Mesendoderm (in vitro differentiated cells): ENCODE measurements at places on chromosomes 2 and 18.

DNA sequence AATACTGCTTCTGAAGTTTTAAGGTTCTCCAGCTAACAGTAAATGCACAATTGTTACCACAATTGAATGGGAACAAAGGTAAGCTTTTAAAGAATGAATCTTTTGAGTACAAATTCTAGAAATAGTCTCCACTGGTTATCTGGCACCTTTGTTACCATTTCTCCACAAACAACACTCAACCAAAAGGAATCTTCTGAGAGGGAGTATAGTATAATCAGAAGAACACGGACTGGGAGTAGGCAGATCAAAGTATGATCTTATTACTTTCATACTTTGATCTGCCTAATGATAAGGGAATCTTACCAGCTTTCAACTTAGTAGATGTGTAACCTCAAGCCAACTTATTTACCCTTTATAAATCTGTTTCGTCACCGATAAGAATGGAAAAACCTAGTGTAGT, 1.4 kb downstream of the CEP76 start:
- H3K27ac ChIP-seq: no peak overlapping the region
- no peaks in the 10 kb centered on the region for H3K27me3 ChIP-seq
- peaks cover 5% of the 10 kb centered on the region for H3K4me1 ChIP-seq
- no peaks in the 10 kb centered on the region for H3K36me3 ChIP-seq

- no peaks in the 10 kb centered on the region for H3K27me3 ChIP-seq
- no peaks in the 10 kb centered on the region for H3K36me3 ChIP-seq
- no peak for DNase-seq
- no peak overlapping the region for H3K27ac ChIP-seq
- no peaks in the 10 kb centered on the region for H3K4me1 ChIP-seq
These were observed 50.4 kb downstream of the CDCA7 start for GRCh38 chr2:173404841-173405750.

DNA sequence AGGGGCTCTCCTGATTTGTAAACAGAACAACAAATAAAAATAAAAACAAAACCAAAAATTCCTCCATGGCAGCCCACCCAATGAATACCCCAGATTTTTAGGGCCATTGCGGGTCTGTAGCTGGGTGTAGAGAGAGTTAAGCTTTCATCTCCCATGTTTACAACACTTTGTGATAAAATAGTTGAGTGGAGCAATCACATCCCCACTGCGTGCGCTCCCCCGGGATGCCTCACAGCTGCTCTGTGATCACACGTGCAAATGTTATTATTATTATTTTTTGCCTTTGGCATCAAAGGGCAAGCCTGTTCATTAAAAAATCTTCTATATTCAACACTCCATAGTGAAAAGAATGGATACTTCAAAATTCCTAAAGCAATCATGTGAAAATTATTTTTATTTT, 118.0 kb downstream of the MBP start:
- H3K4me1 ChIP-seq: no peaks in the 10 kb centered on the region
- DNase-seq: no peak
- no peak overlapping the region for H3K4me3 ChIP-seq
- H3K27ac ChIP-seq: no peak overlapping the region
- H3K36me3 ChIP-seq: no peaks in the 10 kb centered on the region

- H3K36me3 ChIP-seq: no peaks in the 10 kb centered on the region
- H3K4me1 ChIP-seq: no peaks in the 10 kb centered on the region
- no peak overlapping the region for H3K27ac ChIP-seq
- H3K27me3 ChIP-seq: no peaks in the 10 kb centered on the region
These were observed 179.8 kb upstream of the HAAO start for GRCh38 chr2:42971947-42972736.

GRCh38 chr18:59266886-59267502, 6.3 kb downstream of the RAX start:
- DNase-seq: no peak
- H3K4me1 ChIP-seq: peaks cover 3% of the 10 kb centered on the region
- H3K27me3 ChIP-seq: peaks cover 74% of the 10 kb centered on the region

DNA sequence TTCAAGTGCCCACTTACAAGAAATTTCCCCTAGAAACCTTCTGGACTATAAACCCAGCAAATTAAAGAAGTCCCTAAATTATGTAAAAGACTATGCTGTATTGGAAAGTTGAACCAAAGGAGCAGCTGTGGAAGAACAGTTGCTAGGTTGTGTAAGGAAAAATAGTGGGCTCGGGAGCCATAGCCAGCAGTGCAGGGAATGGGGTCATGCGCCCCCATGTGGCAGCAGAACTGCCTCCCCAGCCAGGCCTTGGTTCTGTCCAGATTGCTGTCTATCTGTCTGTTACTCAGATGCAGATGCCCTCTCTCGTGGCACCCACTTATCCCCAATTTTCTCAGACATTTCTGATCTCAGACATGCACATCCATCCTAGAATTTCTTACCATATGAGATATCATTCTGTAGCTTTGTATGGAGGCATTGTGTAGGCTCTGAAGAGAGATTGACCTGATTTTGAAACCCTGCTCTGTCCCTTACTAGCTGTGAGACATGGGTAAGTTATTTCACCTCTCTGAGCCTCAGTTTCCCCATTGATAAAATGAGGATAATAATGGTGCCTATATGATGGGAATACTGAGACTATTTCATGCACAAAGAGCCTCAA, 258.3 kb downstream of the SS18 start:
- H3K4me1 ChIP-seq: no peaks in the 10 kb centered on the region
- H3K36me3 ChIP-seq: no peaks in the 10 kb centered on the region
- DNase-seq: peak; percentile 61
- H3K27me3 ChIP-seq: no peaks in the 10 kb centered on the region
- H3K4me3 ChIP-seq: no peak overlapping the region

DNA sequence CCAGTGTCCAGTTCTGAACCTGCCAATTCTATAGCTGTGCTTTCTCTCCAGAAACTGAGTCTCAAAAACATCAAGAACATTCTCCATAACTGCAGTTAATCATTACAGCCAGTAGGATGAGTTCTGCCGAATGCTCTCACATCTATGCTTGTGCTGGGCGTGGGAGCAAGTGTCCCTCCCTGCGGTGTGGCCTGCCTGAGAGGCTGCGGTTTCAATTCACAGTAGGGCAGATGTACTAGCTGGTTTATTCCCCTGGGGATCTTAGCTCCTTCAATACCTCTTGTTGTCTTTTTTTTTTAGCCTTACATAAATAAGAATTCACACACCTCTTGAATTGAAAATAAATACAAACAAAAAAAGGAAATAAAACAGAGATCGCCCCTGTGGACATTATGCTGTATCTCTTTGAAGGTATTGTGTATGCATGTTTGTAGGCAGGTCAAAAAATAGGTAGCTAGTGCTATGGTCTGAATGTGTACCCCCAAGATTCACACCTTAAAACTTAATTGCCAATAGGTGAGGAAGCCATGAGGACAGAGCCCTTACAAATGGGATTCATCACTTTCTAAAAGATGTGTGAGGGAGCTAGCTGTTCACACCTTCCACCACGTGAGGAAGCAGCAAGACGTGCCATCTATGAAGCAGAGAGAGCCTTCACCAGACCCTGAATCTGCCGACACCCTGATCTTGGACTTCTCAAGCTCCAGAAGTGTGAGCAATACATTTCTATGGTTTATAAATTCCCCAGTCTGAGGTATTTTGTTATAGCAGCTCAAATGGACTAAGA, 74.3 kb downstream of the BCL2L11 start:
- H3K4me3 ChIP-seq: no peak overlapping the region
- no peaks in the 10 kb centered on the region for H3K36me3 ChIP-seq
- H3K27ac ChIP-seq: no peak overlapping the region
- H3K4me1 ChIP-seq: no peaks in the 10 kb centered on the region
- peak; percentile 45 for DNase-seq
- H3K27me3 ChIP-seq: no peaks in the 10 kb centered on the region

DNA sequence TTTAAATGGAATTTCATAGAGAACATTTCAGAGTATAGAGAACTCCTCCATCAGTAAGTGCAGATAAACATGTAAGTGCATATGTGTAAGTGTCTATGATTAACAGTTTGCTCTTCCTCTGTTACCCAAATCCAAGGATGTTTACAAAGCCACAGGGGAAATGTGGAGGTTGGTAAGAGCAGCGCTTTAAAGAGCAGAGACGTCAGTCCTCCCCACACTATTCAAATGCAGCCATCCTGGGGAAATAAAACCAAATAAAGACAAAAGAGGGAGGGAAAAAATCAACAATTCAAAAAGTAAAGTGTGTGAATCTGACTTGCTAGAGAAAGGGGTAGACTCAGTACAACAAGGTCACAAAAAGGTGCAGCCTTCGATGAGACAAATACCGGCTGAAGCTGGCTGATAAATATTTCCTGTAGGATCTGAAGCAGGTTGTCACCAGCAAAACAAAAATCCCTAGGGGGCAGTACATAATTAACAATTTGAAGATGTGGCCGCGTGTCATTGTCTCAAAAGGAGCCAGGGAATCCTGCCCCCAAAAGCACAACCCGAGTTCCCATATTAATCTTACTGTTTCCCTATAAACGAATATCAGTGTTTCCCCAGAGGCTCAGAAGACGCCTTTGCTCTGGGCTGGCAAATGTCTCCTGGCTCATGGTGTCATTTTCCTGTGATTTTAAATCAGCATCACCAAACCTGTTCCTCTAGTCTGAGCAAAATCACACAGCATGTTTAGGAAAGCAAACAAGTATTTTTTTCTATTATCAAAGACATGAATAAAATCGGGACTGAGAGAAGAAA, 216.5 kb downstream of the CDCA7 start:
- DNase-seq: peak; percentile 66
- H3K27me3 ChIP-seq: no peaks in the 10 kb centered on the region
- no peak overlapping the region for H3K27ac ChIP-seq
- H3K4me3 ChIP-seq: no peak overlapping the region

GRCh38 chr18:48099481-48100164, 169.2 kb upstream of the SMAD2 start:
- no peak overlapping the region for H3K4me3 ChIP-seq
- H3K4me1 ChIP-seq: peaks cover 3% of the 10 kb centered on the region
- no peaks in the 10 kb centered on the region for H3K27me3 ChIP-seq
- no peaks in the 10 kb centered on the region for H3K36me3 ChIP-seq
- no peak for DNase-seq
- no peak overlapping the region for H3K27ac ChIP-seq

DNA sequence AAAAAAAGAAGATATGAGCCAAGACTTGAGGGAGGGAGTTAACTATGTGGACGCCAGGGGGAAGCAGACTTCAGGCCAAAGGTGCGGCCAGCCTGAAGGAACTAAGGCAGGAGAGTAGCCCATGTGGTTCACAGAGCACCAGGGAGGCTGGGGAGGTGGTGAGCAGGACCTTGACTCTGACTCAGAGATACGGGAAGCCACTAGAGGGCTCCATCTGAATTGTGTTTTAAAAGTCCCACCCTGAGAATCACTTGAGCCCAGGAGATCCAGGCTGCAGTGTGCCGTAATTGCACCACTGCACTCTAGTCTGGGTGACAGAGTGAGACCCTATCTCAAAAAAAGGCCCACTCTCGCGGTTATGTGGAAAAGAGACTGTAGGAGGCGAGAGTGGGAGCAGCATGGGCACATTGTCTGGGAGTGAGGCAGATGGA, 12.3 kb downstream of the CEP192 start:
- H3K4me3 ChIP-seq: no peak overlapping the region
- no peaks in the 10 kb centered on the region for H3K27me3 ChIP-seq
- peak; percentile 98 for DNase-seq
- H3K4me1 ChIP-seq: no peaks in the 10 kb centered on the region
- H3K36me3 ChIP-seq: no peaks in the 10 kb centered on the region
- H3K27ac ChIP-seq: no peak overlapping the region

- DNase-seq: no peak
- no peak overlapping the region for H3K27ac ChIP-seq
- no peaks in the 10 kb centered on the region for H3K27me3 ChIP-seq
- no peak overlapping the region for H3K4me3 ChIP-seq
- H3K4me1 ChIP-seq: peaks cover 8% of the 10 kb centered on the region
These were observed 351.7 kb downstream of the HRH4 start for GRCh38 chr18:24811950-24812681.

GRCh38 chr18:38980420-38980819, 1414.8 kb upstream of the CELF4 start:
- no peak for DNase-seq
- H3K36me3 ChIP-seq: no peaks in the 10 kb centered on the region
- no peaks in the 10 kb centered on the region for H3K27me3 ChIP-seq
- H3K27ac ChIP-seq: no peak overlapping the region

DNA sequence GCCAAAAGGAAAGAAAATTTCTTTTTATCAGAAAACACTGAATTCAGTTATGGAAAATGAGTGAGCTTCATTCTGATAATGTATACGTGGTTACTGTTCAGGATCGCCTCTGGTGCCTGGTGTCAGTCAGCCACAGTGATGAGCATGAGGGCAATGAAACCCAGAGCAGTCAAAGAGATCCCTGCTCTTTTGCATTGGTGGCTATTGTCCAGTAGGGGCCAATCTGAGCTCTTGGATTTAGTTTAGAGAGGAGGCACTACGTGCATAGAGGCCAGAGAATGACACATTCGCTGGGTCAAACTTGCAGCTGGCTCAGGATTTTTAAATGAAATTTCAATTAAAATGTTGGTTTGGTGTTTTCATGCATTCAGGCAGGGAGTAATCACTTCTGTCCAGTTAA, 522.9 kb downstream of the TMEM182 start:
- peak; percentile 53 for DNase-seq
- no peak overlapping the region for H3K4me3 ChIP-seq
- H3K36me3 ChIP-seq: no peaks in the 10 kb centered on the region
